ENCODE measurements at places on chromosomes 6 and 20.

GRCh38 chr6:141307309-141307998, 825.3 kb upstream of the GJE1 start:
- DNase-seq, result no peak

GRCh38 chr6:22809370-22809769, 240.0 kb downstream of the HDGFL1 start:
- DNase-seq, result no peak

DNA sequence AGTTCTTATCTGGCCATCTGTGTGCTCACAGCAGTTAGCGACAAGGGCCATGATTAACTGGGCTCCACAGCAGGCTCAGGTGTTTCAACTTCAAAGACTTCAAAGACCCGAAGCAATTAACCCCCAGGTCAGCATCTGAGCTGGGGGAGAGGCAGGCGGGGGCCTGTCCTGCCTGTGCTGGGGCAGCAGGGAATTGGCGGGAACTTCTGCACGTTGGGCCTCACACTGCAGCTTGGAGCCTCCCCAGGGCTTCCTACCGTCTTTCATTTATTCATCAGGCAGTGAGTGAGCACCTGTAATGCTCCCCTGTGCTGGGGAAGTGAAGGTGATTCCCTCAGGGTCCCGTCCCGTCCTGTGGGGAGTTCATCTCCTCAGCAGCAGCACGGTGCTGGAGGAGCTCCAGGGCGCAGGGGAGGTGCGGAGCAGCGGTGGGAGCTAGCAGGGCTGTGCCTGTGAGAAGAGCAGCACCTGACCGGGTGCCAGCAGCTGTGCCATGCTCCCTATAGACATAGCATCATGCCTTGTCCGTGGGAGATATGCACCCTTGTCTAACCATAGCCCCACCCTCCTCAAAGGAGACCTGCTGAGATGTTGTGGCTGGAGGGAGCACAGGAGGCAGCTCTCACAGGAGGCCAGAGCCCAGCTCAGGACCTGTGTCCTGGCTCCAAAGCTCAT, 51.8 kb upstream of the FRMD1 start:
- no peak for DNase-seq

- no peak for DNase-seq
These were observed 283.7 kb downstream of the CD83 start for GRCh38 chr6:14401246-14401645.

DNA sequence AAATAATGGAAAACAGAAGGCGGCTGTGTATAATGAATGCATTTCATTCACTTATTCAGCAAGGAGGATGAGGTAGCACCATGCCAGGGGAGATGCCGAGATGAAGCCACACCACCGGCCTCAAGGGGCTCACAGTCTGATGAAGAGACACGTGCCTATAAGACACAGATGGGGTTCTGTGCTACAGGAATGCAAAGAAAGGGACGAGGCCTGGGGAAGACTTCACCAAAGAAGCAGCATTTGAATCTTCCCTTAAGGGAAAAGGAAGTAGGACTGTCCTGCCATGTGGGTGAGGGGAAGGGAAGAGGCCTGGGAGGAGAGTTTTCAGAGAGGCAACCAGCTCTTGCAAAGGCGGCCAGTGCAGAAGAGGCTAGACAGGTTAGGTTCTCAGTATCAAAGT, 98.9 kb downstream of the PSMG4 start:
- DNase-seq, result no peak

GRCh38 chr6:68196645-68197044, 438.4 kb upstream of the ADGRB3 start:
- no peak for DNase-seq

- DNase-seq, result no peak
These were observed 42.0 kb upstream of the DSN1 start for GRCh38 chr20:36815454-36816091.

DNA sequence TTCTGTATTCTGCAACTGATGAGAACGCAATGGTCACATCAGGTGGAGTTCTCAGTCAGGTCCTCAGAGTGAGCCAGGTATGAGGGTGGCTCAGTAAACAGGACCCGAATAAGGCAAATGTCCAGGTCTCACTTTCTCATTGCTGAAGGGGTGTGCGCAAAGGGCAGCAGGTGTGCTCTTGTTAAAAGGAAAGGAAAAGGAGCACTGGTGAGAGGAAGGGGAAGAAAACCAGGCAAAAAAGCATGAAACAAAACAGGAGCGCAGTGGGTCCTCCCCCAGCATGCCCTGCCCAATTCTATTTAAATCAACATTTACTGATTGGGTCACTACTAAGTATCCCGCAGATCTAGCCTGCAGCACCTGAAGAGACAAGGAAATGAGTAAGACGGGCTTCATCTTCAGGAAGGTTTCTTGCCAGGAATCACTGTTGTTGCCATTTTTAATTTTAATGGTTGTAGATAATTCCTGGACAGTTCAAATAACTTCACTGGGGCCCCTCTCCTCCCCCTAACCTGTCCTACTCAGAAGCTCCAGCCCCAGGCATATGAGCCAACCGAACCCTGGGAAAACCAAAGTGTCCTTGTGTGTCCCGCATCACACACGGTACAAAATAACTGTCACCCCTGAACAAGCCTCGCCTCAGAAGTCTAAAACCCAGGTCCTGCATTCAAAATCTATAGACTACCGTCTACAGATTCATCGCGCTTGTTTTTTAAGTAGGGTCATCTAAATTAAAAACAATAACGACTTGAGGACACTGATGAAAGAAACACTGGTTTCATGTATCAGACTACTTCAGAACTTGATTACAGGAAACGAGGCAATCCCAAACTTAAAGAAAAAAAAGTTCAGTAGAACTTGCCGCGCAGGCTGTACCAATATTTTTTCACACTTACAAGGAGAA, 980 bp downstream of the MBOAT1 start:
- no peak for DNase-seq
